Pons (tissue), 1 donor: ENCODE measurements at places on chromosomes 5 and 9.

GRCh38 chr5:40385544-40385943, 294.2 kb upstream of the PTGER4 start:
- DNase-seq: no peak

- DNase-seq: no peak
Measured at GRCh38 chr9:135369412-135369990, 110.1 kb upstream of the PPP1R26 start.

GRCh38 chr9:112377684-112378327, 2.1 kb upstream of the HSDL2 start:
- no peak for DNase-seq

GRCh38 chr5:38607396-38607795, 51.0 kb upstream of the LIFR start:
- DNase-seq: no peak

DNA sequence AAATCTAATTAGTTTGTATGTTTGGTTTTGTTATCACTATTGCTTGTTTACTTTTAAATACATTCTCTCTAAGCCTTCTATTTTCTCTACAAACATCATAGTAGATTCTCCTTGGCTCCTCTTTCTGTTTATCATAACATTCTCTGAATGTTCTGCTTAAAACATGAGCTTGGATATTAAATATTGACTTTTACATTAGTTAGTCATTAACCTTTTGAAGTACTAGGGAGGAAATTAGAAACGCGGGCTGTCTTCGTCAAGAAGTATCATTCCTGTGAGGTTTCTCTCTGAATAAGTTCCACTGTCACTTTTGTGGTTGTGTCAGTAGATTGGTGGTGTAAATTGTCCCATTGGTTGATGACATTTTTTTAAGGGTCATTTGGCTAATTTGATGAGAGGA, 821.5 kb downstream of the EFNA5 start:
- DNase-seq: no peak

- DNase-seq: no peak
Measured at GRCh38 chr5:125476901-125477585, 730.6 kb upstream of the ZNF608 start.

DNA sequence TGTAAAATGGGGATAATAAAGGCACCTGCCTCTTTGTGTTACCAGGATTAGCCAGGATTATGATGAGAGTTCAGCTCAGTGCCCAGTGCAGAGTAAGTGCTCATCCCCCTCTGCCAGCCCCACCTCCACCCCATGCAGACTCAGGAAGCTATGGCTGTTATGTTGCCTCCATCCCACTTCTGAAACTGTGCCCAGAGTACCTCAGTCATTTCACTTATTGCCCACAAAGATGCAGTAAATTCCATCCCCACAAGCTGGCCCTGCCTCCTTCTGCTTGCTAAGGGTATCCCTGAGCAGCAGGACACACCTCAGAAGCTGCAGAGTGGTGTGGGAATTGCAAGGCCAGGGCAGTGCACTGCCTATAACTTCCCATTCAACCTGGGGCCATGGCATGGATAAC, 415.1 kb downstream of the SPOCK1 start:
- no peak for DNase-seq

- DNase-seq: no peak
Measured at GRCh38 chr5:57825031-57825686, 342.5 kb upstream of the ACTBL2 start.

DNA sequence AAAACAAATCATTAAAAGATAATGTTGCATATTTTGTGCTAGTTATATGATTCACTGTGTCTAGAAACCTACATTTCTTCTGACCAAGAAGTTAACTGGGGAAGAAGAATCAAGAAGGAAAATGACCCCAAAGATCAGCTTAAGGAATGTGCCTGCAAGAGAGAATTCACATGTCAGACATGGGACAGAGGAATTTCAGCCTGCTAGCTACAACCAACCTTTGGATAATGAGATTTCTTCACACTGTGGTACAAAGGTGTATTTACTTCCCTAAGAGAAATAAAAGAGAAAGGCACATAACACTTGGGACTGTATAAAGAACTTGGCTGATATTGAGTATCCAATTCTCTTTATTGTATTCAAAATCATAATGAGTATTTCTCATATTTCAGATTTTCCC, 39.6 kb upstream of the ELL2 start:
- DNase-seq: no peak
